ENCODE measurements at places on chromosomes 12 and 14.

DNA sequence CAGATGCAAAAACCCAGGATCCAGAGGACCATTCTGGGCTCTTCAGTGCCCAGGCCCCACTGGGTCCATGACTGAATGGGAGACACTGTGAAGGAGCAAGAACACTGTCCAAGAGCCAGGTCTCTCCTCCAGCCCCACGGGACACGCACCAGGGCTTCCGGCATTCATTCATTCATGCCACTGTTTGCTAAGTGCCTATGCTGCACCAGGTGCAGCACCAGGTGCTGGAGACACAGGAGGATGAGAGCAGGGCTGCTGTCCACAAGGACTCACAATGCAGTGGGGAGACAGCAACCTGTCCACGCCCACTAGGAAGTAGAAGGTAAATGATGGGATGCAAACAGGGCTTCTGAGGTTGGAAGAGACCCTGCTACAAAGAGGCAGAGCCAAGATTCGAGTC, 20.4 kb downstream of the CLMN start:
- DNase-seq = no peak

DNA sequence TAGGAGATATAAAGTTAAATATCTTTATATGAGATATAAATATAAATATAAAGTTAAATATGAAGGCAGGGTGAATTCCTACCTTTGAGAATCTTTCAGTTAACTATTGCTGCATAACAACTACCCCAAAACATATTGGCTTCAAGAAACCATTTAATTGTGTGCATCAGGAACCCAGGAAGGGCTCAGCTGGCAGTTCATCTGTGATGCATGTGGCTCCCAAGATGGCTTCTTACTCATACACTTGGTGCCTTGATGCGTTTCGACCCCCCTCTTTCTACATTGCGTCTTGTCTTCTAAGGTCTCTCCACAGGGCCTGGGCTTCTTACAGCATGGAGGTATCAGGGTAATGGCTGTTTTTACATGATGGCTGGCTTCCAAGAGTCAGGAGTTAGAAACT, 253.9 kb upstream of the CRY1 start:
- no peak for DNase-seq

GRCh38 chr14:101009531-101009930, 106.0 kb upstream of the RTL1 start:
- DNase-seq = no peak

GRCh38 chr14:23632461-23633159, 3.6 kb upstream of the DHRS2 start:
- peak; percentile 60 for DNase-seq

DNA sequence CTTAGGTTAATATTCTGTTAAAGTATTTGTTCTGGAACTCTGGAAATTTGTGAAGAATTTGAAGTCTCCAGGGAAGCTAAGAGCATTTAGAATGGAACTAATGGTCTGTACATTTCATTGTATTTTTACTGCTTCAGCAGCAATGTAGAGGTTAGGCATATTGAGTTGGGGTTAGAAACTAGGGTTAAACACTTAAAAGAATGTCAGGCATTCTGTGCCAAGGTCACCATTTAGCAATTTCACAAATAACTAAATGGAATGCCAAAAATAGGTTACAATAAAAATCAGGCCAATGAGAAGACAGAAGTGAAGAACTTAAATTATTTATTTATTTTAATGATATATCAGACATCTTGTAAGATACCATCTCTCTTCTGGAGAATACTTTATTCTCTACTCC, 210.8 kb downstream of the C12orf50 start:
- DNase-seq = no peak

GRCh38 chr14:71262441-71262840, 355.2 kb downstream of the PCNX1 start:
- no peak for DNase-seq

DNA sequence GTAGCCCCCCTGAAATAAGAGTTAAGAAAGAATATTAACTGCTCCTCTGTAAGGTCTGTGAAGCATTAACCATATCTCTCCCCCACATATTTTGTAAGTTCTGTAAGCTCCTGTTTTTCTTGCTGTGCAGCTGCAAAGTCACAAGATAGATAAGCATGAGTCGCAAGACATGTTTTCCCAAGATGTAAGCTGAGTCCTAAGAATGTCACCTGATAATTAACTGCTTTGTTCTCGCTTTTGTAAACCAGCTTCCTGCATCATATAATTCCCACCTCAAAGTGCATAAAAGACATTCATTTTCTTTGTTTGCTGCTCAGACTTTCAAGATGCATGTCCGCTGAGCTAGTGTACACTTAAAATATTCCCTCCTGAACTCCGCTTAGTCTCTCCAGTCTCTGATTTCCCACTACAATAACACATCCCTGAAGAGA, 27.0 kb upstream of the PHC1 start:
- no peak for DNase-seq

DNA sequence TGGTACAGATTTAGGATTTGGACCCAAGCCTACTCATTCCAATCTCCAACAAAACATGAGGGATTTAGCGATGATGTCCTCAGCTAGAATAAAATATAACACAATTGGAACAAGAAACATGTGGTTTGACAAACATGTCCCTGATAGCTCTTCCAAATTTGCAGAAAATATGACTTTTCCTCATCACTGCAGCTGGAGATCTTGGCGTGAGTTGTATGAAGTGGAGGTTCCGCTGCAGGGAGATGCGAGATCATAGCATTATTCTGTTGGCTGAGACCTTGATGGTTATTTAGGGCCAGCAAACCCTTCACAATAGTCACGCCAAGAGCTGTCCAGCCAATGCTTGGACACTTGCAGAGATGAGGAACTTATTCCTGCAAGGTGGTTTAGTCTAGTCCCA, 413.4 kb upstream of the TBX3 start:
- no peak for DNase-seq

GRCh38 chr12:76124456-76124855, 40.0 kb upstream of the NAP1L1 start:
- no peak for DNase-seq

DNA sequence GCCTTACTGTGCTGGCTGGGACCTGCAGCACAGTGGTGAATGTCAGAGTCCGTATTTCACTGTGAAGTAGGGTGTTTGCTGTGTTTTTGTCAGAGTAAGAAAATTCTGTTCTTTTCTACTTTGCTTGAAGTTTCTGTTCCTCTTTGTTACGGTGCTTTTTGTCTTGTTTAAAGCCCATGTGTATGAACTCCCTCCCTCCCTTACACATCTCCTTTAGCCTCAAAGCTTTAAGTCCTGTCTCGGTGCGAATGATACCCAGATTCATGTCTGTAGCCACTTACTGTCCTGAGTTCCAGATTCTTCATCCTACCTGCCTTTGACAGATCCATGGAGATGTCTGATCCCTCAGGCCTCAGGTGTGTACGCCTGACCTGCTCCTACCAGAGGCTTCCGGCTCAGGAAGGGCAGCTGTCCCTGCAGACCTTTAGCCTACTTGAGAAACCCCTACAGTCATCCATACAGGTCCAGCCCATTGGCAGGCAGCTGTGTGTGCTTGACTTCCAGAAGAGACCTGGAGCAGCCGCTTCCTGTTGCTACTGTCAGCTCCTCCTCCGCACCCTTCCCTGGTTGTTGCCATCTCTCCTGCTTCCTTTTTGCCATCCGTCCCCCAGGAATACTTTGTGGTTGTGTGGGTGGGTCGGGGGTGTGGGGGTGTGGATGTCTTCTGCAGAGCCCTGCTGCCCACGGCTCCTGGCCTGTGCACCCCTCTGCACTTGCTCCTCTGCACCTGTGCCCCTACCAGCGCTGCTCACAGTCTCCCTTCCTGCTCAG, 72.9 kb downstream of the DDX51 start:
- no peak for DNase-seq

DNA sequence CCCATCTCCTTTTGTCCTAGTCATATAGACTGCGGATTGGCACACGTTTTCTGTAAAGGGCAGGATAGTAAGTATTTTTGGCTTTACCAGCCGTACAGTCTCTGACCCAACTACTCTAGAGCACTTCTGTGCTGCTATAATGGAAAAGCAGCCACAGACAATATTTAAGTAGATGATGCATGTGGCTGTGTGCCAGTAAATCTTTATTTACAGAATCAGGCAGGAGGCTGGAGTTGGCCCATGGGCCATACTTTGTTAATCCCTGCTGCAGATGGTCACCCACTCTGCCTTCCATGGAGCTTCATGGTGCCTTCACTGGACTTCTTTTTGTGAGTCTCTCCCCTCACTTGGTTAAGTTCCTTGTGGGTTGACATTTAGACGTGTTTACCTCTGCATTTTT, 584.5 kb upstream of the TBX3 start:
- DNase-seq = no peak

GRCh38 chr12:128076188-128076587, 190.8 kb upstream of the TMEM132C start:
- no peak for DNase-seq

DNA sequence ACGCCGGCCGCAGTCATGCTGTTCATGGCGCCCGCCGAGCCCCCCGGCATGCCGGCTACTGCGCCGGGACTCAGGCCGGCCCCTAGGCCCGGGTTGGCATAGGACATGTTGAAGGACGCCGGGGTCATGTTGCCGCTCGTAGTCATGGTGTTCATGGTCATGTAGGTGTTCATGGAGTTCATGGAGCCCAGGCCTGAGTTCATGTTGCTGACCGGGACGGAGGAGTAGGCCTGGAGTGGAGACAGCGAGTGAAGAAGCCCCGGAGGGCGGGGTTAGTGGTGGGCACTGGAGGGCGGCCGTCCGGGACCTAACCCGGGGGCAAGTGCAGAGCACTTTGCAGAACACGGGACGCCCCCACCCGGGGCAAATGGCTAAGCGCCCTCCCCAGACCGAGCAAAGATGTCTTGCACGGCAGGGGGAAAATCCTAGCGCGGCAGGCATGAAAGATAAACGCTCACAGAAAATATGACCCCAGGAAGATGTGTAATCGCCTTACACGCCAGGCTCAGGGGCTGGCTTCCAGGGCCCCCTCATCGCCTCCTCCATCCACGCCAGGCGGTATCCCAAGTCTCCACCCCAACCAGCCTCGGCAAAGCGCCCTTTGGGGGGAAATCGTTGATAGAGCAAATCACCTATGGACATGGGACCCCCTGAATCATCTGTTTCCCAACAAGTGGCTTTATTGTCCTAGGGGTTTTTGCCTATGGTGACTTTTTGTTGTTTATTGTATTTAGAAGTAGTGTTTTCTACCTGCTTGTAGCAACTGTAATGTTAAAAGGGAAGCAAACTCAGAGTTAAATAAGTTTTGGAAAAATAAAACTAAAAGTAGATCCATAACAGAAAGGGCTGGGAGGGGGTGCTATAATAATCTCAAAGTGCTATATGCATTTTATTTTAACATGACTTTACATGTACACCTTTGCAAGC, 2.3 kb downstream of the FOXA1 start:
- DNase-seq = no peak

- DNase-seq = no peak
Measured at GRCh38 chr14:104094056-104094708, 8.7 kb downstream of the ASPG start.

GRCh38 chr12:58564721-58565120, 355.6 kb downstream of the LRIG3 start:
- DNase-seq = no peak

- DNase-seq = no peak
Measured at GRCh38 chr12:12653922-12654321, 42.1 kb downstream of the GPR19 start.

- DNase-seq = no peak
Measured at GRCh38 chr12:67428431-67428830, 159.3 kb downstream of the CAND1 start.

GRCh38 chr12:120994059-120994458, 15.7 kb downstream of the HNF1A start:
- no peak for DNase-seq

- no peak for DNase-seq
Measured at GRCh38 chr14:55120571-55121495, 8.2 kb upstream of the LGALS3 start.

DNA sequence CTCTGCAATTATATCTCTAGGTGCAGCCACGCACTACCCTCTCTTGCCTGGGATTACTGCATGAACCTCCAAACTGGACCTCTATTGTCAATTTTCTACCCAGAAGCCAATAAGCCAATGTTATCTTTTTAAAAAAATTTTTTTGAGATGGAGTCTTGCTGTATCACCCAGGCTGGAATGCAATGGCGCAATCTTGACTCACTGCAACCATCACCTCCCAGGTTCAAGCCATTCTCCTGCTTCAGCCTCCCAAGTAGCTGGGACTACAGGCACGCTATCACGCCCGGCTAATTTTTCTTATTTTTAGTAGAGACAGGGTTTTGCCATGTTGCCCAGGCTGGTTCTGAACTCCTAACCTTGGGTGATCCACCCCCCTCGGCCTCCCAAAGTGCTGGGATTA, 11.2 kb upstream of the PXN start:
- no peak for DNase-seq

- DNase-seq = no peak
Measured at GRCh38 chr14:103319422-103319821, 14.6 kb upstream of the EIF5 start.

DNA sequence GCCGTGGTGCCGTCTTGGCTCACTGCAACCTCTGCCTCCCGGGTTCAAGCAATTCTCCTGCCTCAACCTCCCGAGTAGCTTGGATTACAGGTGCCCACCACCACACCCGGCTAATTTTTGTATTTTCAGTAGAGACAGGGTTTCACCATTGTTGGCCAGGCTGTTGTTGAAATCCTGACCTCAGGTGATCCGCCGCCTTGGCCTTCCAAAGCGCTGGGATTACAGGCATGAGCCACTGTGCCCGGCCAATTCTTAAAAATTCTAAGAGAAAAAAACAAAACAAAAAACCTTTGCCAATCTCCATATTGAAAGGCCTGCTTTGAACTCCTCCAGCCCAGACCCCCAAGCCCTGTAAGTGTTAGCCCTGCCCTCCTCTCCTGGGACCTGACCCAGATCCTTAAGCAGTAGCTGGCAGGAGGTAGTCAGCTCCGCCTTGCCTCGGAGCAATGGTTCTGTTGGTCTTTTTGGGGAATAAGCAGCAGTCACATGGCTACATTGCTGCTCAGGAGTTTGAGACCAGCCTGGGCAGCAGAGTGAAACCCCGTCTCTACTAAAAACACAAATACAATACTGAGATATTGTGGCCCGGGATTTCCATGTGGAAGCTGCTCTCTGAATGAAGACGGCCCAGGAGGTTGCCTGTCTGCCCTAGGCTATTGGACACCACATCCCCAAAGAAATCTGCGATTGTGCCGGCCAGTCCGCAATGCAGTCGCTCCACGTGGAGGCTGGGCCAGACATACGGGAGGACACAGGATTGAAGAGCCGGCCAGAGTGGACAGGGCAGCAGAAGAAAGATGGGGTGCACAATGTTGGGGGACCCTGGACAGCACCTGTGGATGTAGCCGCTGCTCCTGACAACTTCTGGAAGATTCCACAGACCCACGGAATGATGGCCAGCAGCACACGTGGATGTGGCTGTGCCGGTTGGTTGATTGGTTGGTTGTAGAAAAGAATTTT, 28.8 kb upstream of the BEGAIN start:
- DNase-seq = no peak

All from brain (organoid and tissue), 16 donors.